ENCODE measurements at places on chromosomes 4 and X.
A peak's percentile ranks its signal among the peaks of the same experiment; 100 is the strongest.

- DNase-seq = no peak
Observed at GRCh38 chr4:115249808-115250207, 136.4 kb upstream of the NDST4 start.

GRCh38 chr4:6047130-6047673 lies 29.0 kb upstream of the C4orf50 start:
- DNase-seq = no peak

DNA sequence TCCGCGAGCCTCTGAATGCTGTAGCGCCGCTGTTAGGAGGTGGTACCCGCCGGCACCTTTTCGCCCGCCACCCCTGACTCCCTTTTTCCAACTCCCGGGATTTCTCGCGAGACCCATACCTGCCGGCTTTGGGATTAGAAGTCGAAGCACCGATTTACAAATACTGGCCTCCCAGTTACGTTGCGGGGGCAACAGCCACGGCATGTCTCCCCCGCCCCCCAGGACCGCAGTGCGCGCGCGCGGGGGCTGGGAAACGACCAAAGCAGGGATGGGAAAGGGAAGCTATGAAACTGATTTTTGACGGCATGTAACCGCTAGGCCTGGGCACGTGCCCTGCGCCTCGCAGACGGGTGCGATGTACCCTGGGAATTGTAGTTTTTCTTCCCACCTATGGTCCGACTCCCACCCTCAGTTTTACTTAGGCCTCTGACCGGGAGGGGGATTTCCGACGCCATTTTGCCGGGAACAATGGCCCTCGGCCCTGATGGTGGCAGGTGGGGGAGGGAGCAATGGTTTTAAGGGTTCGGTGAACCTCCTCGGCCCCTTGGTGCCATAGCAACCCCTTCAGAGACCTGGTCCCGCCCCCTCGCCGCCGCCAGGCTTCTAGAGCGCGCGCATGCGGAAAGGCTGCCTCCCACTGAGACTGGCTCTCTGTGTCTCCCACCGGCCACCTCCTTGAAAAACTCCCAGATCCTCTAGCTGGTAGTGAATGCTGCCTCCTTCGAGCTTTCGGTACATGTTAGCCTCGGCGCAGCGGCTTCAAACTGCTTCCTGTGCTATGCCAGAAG lies 772 bp upstream of the WNK3 start:
- DNase-seq = peak; percentile 45

- no peak for DNase-seq
Observed at GRCh38 chr4:89056292-89056952, 563 bp downstream of the FAM13A start.

DNA sequence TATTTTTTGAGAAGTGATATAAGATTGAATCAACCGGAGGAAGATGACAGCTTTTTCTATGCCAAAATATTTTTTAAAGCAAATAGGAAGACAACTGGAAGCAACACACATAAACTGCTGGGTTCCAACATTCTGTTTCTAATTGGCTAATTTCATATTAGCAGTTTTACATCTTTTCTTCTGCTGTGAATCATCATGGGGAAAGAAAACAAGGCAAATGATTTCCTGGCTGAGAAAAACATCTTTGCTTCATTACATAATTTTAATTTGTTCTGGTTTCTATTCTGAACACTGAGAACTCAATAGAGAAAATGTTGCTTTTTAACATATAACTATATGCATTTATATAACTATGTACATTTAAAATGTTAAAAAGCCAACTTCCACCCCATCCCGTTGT lies 2518.5 kb downstream of the ARAP2 start:
- DNase-seq = no peak

- DNase-seq = no peak
Observed at GRCh38 chrX:1932231-1932630, 317.4 kb downstream of the ASMT start.

GRCh38 chrX:154466036-154466435 lies 8.0 kb downstream of the PLXNA3 start:
- DNase-seq = no peak

DNA sequence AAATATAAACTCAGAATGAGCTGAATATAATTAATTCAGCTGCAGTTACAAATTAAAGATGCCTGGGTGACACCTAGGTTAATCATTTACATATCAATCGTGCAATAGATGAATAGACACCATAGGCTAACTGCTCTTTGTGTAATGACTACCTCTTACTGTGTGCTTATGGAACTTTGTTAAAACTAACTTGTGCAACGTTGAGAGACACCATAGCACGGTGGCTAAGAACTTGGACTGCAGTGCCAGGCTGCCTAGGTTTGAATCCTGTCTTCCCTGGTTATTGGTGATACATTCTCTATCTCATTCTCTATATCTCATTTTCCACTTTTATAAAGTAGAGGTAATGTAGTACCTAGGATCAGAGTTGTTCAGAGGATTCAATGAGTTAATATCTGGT lies 46.9 kb downstream of the SMAD1 start:
- no peak for DNase-seq

DNA sequence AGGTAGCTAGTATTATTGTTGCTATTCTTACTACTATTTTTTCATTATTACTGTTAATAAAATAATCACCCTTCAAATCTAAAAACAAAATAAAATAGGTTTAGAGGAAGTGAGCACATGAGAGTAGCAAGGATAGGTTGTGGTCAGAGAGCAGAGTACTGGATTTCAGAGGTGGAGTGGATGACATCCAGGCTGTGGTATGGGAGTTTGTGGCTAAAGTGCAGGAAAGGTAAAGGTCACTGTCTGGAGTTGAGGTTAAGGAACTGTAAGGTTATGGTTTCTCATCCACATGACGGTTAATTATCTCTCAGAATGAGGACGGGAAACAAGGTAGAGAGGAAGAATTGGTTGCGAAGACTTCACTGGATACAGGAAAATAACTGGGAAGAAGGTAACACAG lies 27.7 kb downstream of the STEEP1 start:
- DNase-seq = no peak

GRCh38 chr4:2377241-2377640 lies 41.2 kb downstream of the ZFYVE28 start:
- no peak for DNase-seq

DNA sequence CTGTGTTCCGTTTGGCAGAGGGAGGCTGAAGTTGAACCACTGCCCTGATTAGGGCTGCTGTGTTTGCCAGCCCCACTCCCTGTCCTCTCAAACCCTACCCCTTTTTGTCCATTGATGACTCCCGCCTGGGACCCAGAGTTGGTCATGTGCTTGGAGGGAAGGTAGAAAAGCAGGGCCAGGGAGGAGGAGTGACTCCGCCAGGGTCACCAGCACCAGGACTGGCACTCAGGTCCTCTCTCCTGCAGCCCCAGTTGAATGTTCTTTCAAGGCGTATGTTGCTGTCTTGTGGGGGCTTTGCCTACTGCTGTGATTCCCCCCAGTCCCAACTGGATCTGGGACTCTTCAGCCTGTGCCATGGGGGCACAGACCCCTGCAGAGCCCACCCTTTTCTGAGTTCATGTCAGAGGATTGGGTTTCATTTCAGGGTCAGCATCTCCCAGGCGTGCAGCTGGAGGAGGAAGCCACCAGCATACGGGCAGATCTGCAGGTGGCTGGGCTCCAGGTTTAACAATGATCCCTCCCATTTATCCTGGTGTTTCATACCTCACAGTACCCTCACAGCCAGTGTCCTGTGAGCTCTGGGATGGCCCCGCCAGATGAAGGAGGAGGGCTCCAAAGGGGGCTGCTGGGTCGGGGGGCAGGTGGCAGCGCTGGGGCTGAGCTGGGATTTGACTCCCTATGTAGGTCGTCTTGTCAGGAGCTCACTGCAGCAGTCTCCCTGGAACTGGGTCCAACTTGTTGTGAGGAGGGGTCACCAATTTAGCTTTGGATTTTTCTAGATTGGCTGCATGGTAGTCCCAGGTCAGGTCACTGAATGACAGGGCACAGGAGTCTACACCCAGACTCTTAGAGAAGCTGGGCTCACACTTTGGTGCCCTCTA lies 55.7 kb downstream of the MSX1 start:
- DNase-seq = no peak

GRCh38 chrX:154443479-154443910 lies 446 bp upstream of the FAM50A start:
- no peak for DNase-seq

- DNase-seq = no peak
Observed at GRCh38 chr4:15303052-15303641, 124.7 kb upstream of the C1QTNF7 start.

DNA sequence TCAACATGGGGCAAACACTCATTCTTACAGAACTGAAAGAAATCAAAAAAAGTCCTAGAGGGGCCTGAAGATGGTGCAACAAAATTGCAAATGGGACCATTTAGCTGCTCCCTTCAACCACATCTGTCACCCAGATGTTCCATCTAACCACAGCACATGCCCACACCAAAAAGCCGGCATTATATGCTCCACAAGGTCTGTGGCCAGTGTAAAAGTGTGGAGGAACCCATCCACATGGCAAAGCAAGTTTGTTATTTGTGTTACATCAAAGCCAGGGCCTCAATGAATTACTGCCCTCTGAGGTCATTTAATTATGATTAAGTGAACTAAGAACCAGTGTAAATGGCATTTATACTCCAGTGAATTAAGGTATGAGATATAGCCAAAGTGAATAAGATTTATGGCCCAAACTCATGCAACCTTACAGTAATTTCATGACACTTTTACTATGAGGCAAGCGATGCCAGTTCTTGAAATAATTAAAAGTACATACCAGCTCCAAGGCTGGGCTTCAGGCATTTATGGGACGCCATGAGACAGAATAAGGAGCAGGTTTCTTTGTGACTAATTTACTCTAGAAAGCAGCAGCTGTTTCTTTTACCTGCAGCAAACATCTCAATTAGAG lies 48.7 kb upstream of the FGF16 start:
- DNase-seq = no peak

DNA sequence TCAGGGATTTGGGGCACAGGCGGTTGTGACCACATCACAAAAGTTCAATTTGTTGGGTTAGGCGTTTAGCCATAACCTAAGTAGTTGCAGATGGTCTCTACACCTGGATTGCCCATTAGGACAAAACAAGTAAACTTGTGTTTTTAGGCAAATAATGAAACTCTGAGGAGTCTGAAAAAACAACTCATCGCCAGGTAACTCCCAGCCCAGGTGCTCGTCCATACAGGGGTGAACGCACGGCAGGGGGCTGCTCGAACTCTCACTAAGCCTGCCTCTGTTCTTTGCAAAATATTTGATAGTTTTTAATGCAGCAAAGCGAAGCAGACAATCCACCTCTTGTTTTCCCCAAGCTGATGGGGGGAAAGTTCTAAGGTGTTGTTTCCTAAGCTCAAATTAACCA lies 559 bp upstream of the RHOH start:
- DNase-seq = no peak

- DNase-seq = no peak
Observed at GRCh38 chr4:53012738-53013137, 150.6 kb downstream of the RASL11B start.

DNA sequence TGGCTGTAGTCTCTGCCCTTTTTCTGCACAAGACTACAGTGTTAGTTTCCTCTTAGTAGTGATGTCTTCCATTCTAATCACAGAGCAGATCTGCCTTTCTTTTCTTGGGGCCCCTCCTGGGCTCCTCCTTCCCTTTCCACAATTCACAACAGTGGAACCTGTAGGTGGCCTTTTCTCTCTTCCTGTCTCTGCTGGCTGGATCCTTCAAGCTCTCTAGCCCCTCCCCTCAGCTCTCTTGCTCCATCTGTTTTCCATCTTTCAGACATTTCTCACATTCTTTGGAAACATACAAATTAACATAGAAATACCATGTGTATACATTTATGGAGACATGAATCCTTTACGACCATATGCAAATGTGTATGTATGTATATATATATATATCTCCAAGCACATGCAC lies 304 bp upstream of the SPIN2A start:
- DNase-seq = no peak

GRCh38 chrX:71941776-71942175 lies 31.1 kb downstream of the NHSL2 start:
- DNase-seq = no peak

DNA sequence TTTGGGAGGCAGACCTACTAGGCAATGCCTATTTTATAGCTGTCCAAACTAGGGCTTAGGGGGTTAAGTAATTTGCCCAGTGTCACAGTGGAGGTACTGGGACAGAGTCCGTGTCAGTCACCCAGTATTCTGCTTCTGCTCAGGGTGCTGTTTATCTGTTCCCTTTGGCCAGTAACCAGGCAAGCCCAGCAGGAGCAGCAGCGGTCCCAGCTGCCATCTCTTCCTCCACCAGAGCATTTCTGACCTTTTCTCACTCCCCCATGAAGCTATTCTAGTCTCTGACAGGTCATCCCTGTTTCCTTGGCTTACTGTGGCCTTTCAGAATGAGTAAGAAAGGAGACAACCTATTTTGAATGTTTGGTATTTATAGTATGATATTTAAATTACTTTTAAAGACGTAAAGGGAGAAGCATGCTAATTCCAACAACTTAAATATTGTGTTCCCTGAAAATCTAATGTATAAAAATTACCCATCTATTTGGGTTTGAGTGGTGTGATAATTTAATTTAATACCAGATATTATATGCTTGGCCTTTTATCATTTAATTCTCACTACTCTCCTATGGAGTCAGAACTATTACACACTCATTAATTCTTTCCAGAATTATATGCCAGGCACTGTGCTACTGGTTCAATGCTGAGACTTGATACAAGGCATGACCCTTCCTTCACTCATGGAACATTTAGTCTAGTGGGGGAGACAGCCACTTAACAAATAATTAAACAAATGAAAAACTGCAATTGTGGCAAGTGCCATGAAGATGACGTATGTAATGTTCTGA lies 60.6 kb downstream of the RPS6KA3 start:
- DNase-seq = no peak

- no peak for DNase-seq
Observed at GRCh38 chr4:151231915-151232595, 44.9 kb upstream of the PRSS48 start.

DNA sequence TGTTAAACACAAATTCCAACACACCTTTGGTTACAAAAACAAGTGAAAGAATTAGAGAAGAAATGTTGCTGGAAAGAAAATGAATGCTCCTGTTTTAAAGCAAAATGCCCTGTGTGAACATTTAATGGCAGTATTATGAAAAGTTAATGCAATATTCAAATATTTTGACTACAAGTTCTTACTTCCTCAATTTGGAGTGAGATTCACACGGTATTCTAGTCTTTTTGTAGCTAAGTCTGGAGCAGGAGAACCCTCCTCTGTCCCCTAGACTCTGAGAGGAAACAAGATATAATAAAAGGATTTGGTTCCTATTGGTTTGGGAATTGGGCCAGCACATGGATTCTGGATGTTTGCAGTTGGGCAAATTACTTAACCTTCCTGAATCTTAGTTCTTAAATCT lies 12.7 kb downstream of the MAD2L1 start:
- no peak for DNase-seq

GRCh38 chrX:31555506-31555905 lies 483.7 kb upstream of the FTHL17 start:
- DNase-seq = no peak

DNA sequence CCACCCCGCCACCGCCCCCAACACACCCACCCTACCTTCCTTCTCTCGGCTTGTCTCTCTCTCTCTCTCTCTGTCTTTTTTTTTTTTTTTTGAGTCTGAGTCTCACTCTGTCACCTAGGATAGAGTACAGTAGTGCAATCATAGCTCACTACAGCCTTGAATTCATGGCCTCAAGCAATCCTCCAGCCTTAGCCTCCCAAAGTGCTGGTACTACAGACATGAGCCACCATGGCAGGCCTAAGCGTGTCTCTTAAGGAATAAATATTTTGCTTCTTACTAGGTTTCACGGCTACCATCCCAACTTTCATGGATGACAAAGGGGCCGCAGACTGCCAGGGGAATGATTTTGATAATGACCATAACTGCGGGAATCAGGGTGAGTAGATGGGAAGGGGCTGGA lies 55.8 kb downstream of the SSX7 start:
- DNase-seq = no peak

- no peak for DNase-seq
Observed at GRCh38 chr4:67291644-67292043, 253.7 kb downstream of the CENPC start.

- DNase-seq = no peak
Observed at GRCh38 chr4:145935253-145936141, 3.1 kb downstream of the ZNF827 start.

Measured in breast epithelium (tissue), 4 donors.